ENCODE measurements at places on chromosomes 2 and 18. TPM values are rescaled to one million over a fixed set of nuclear protein-coding genes. Genes with fewer than 3 reads are reported as not detected.

DNA sequence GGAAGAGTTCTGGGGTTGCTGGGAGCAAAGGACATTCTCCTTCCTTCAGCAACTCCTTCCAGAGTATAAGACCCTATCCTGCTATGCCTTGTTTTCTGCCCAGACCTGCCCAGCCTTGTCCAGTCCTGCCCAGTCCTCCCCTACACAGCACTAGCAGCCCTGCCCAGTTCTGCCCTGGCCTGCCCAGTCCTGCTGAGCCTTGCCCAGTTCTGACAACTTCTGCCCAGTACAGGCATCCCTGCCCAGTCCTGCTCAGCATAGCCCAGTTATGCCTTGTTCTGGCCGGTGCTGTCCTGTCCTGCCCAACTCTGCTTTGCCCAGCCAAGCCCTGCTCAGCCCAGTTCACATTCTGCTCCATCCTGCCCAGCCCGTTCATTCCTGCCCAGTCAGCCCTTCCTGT, 44.9 kb upstream of the ALK start:
- no peaks in the 10 kb centered on the region for H3K36me3 ChIP-seq
- H3K4me1 ChIP-seq, result peaks cover 6% of the 10 kb centered on the region
- H3K4me3 ChIP-seq, result no peak overlapping the region
- DNase-seq, result no peak

- no peak overlapping the region for H3K27ac ChIP-seq
- H3K36me3 ChIP-seq, result no peaks in the 10 kb centered on the region
- H3K4me3 ChIP-seq, result no peak overlapping the region
- no peaks in the 10 kb centered on the region for H3K27me3 ChIP-seq
These were observed 121.5 kb downstream of the SLC4A3 start for GRCh38 chr2:219748671-219749570.

DNA sequence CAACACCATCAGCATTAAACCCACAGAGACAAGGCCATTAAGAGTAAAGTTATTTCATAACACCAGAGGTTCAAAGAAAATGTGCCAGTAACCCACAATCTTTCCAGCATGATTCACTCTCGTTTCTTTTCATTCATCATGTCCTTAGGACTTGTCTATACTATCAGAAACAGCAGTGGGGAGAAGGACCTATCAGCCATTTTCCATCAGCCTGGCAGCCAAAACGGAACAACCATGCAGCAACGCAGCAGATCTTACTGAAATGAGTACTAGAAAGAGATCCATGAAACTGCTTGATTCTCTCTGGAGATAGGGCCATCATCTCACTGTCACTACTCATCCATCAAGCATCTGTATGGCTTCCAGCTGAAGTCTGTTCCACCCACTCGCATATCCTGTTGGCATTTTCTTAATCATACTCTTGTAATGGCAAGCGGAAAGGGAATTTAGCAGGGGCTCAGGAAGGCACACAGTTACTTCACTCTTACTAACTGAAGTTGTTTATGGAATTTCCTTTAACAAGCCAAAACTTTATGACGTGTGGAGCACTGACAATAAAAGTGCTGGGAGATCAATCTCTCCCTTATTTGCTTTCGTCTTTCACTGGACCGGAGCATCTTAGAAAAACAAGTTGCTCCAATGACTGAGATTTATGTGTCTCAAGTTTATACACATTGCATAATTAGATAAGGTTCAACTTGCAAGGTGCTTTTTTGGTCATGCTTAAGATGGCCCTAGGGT, 69.7 kb downstream of the EPHA4 start:
- peaks cover 6% of the 10 kb centered on the region for H3K4me1 ChIP-seq
- H3K27ac ChIP-seq, result no peak overlapping the region
- H3K36me3 ChIP-seq, result peaks cover 7% of the 10 kb centered on the region
- H3K27me3 ChIP-seq, result no peaks in the 10 kb centered on the region

DNA sequence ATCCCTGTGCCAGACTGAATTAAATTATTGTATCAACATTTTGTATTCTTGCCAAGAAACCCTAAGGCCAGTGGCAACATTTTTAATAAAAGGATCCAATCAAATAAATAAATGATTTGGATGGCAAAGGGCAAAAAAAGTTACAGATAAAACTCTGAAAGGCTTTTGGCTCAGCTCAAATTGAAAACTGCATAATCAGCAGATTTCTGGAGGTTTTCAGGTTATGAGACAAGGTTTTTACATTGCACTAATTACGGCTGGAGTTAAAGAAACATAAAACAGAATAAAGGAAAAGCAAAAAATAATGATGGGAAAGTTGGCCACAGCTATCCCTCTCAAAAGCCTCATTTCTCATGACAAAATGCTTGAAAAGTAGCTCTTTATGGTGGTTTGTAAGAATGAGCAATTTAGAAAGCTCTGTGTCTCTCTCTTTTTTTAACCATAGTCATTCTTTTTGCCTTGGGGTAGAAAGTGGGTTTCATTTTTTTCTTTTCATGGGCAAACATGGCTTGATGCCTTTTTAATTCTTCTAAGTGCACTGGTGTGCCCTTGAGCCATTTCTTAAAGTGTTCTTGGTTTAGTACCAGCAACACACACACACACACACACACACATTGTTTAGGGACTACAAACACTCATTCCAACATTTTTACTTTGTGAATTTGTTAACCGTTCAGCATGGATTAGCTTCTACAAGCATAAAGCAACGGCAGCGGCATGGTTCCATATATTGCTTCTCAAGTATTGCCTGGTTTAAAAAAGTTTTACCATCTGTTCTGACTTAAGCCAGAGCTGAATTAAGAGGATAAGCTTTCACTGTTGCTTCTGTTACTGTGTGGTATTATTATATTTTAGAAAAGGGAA, 747.1 kb upstream of the FSHR start:
- no peak overlapping the region for H3K27ac ChIP-seq
- no peak for DNase-seq
- no peaks in the 10 kb centered on the region for H3K27me3 ChIP-seq
- H3K4me3 ChIP-seq, result no peak overlapping the region

DNA sequence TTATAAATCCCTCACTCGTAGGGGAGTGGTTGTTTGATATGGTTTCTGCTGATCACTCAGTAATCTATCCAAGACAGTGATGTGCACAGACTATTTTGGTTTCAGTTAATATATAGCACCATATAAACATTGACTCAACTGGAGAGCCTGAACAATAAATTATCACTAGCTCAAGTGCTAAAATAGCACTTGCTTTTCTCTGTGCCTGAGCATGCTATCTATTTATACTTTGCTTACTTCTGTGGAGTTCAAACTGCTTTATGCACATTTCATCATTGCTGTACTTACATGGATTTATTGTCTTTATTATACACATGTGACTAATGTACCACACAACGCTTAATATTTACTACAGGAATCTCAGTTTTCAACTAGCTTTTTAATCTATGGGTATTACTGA, 133.6 kb downstream of the BCL2 start:
- H3K27ac ChIP-seq, result no peak overlapping the region
- peaks cover 26% of the 10 kb centered on the region for H3K4me1 ChIP-seq
- DNase-seq, result no peak
- no peak overlapping the region for H3K4me3 ChIP-seq
- H3K27me3 ChIP-seq, result no peaks in the 10 kb centered on the region

DNA sequence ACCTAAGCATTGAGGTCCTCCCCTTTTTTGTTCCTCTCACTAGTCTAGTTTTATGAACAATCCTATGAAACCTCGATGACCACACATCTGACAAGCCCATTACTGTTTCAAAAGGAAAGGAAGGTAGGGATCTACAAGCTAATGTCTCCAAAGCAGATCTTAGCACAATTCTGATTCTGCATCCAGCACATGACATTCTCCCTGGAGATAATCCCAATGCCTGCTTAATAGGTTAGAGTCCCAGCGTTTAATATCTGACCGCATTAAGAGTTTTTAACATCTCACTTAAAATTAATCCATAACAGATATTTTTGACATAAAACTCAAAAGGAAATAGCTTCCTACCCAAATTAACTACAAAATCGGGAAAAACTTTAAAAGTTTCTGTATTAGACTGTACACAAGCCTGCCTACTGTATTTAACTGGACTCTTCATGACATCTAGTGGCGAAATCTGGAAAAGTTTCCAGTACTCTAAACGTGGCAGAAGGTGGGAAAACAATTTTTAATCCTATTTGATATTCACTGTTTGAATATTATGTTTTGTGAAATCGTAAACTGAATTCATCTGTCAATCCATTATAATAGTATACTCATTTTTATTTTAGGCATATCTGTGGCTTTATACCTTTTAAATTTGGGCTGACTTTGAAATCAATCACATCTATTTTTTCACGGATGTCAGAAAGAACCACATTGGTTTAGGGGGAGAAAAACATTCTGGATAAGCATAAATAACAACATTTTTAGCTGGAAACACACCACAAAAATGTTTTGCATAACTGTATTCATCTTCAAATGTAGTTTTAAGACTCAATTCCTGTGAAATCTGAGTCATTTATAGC, 62.4 kb downstream of the TXNL1 start:
- H3K27ac ChIP-seq, result no peak overlapping the region
- peaks cover 14% of the 10 kb centered on the region for H3K4me1 ChIP-seq
- no peak overlapping the region for H3K4me3 ChIP-seq
- no peak for DNase-seq
- no peaks in the 10 kb centered on the region for H3K27me3 ChIP-seq

DNA sequence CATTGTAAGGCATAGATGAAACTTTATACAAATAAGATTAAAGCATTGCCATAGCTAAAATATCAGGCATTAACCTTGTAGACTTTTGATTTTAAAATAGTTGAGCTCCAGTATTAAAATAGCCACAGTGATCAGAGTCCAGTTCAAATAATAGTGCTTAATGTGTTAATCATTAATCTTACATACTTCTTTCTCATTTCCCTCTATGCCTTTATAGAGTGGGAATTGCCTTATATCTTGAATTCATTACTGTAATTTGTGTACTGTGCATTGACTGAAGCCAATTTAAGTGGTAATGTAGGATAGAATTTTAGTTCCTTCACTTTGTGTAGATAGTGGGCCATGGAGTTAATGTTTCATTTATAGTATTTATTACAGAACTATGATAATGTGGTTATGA, 549.2 kb upstream of the VWC2L start:
- H3K27me3 ChIP-seq, result no peaks in the 10 kb centered on the region
- no peak for DNase-seq
- H3K4me1 ChIP-seq, result no peaks in the 10 kb centered on the region
- no peak overlapping the region for H3K4me3 ChIP-seq
- no peaks in the 10 kb centered on the region for H3K36me3 ChIP-seq

MARCHF7 gene
- 73.7 TPM for total RNA-seq

IGFBP5 gene
- 204 TPM for total RNA-seq

CREG2 gene
- not detected for total RNA-seq
